M059J (cell line): ENCODE measurements at places on chromosomes 13 and 19. TPM values are rescaled to one million over a fixed set of nuclear protein-coding genes. Genes with fewer than 3 reads are reported as not detected.

DNA sequence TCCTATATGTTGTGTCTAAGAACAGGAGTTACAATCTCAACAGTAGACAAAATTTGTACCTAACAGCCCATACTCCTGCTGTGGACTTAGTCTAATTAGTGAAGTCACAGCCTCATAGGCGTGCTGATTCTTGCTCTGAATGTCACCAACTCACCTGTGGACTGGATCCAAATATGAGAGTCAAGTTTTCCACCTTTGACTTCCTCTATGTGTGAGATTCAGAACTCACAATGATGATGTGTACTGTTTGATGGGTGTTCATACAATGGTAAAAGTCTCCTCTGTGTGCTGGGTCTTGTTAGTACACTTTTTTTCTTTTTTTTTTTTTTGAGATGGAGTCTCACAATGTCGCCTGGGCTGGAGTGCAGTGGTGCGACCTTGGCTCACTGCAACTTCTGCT lies 7.8 kb upstream of the ZNF91 start:
- DNase-seq = no peak

DNA sequence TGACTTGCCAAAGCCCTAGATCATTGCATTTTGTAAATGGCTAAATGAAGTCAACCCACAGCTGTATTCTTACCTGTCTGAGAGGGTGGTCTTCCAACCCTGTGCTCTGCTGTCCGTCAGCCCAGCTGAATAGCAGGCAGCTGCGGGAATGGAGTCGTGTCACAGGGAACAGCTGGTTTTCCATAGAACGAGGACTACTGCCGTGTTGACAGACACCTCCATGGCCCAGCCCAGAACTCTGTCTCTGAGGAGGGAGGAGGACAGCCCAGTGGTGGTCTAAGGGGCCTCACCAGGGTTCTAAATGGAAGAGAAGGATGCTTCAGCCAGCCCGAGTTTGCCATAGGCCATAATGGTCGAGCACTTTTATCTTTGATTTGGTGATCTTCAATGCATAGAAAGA lies 110.7 kb downstream of the SLC7A1 start:
- DNase-seq = no peak

ZNF69 gene
- total RNA-seq = 1.1 and 5.4 TPM in 2 replicates

CCL25 gene
- not detected in 2 replicates for total RNA-seq
